ENCODE measurements at places on chromosomes 5 and 9.

- no peak for DNase-seq
These were observed 123.5 kb upstream of the ADCY2 start for GRCh38 chr5:7272408-7272965.

- DNase-seq = no peak
These were observed 6.6 kb upstream of the ZNF608 start for GRCh38 chr5:124752854-124753720.

DNA sequence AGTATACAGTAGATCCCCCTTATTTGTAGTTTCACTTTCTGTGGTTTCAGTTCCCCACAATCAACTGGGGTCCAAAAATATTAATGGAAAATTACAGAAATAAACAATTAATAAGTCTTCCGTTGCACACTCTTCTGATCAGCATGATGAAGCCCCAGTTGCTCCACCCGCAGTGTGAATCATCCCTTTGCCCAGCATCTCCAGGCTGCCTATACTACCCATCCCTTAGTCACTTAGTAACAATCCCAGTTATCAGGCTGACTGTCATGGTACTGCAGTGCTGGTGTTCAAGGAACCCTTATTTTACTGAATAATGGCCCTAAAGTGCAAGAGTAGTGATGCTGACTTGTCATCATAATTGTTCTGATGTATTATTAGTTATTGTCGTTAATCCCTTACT is 28.9 kb downstream of the SHC3 start:
- no peak for DNase-seq

- no peak for DNase-seq
These were observed 140.9 kb downstream of the SLC25A46 start for GRCh38 chr5:110879675-110880074.

GRCh38 chr9:77933019-77933418 is 98.6 kb downstream of the GNAQ start:
- DNase-seq = no peak

DNA sequence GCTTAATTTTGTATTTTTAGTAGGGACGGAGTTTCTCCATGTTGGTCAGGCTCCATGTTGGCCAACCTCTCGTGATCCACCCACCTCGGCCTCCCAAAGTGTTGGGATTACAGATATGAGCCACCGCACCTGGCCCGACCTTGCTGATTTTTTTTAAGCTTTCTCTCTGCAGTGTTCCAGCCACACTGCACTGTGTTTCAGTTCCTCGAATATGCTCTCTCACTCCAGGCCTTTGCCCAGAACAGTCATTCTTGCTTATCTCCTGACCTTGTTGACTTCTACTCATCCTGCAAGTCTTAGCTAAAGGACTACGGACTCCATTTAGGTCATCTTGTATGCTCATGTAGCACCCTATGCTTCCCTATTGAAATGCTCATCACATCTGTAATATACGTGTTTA is 3.3 kb downstream of the SNAPC3 start:
- DNase-seq = no peak

DNA sequence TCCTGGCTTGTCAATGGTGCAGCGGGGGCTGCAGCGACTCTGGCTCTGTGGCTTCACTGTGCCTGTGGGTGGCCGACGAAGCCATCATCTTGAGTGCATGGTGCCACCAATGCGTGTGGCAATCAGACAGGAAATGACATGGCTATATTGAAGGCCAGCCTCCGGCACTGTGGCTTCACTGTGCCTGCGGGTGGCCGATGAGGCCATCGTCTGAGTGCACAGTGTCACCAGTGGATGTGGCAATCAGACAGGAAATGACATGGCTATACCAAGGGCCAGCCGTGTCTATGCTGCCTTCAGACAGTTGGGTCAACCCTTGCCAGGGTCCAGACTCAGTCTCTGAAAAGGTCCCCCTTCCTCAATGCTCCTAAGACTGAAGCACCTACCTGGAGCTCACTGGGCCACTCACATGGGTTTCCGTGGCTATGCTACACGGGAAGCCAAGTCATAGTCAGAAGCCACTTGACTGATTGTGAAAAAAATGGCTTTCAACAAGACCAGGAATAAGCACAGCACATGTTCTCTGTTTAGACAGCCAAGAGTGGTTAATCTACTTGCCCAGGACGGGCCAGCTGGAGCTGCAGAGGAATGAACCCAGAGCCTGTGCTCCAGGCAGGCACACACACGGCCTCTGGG is 67.5 kb upstream of the S1PR3 start:
- DNase-seq = no peak

DNA sequence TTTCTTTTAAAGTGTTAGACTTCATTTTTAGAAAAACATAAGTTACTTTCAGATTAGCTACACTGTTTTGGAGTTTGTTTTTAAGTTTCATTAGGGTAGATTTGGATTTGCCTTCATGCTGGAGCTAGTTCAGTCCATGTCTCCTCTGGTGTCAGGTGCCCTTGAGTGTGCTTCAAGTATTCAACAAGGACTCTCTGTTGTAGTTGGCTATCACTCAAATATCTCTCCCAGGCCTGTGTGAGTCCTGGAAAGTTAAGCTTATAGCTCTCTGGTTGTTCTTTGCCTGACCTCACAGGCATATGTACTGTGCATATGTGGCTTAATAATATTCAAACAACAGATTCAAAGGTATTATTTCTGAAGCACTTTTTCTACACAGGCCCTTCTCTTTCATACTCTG is 45.4 kb downstream of the PTBP3 start:
- no peak for DNase-seq
